ENCODE measurements at places on chromosomes 7 and 10. TPM values are rescaled to one million over a fixed set of nuclear protein-coding genes. Genes with fewer than 3 reads are reported as not detected.

MGAM2 gene
- not detected for polyA plus RNA-seq

CYP26C1 gene
- not detected for polyA plus RNA-seq

CALCR gene
- polyA plus RNA-seq = not detected

VSTM4 gene
- 3.1 TPM for polyA plus RNA-seq

CADPS2 gene
- 18.9 TPM for polyA plus RNA-seq

ENKUR gene
- polyA plus RNA-seq = 0.35 TPM

CDNF gene
- polyA plus RNA-seq = 4.1 TPM

PON1 gene
- polyA plus RNA-seq = 0.30 TPM

ADAM12 gene
- polyA plus RNA-seq = 0.03 TPM

VGF gene
- not detected for polyA plus RNA-seq

FAM221A gene
- polyA plus RNA-seq = 10.9 TPM

ENTPD1 gene
- 6.0 TPM for polyA plus RNA-seq

Data from stomach (tissue), 19 donors.